ENCODE measurements at places on chromosomes 4 and X. TPM values are rescaled to one million over a fixed set of nuclear protein-coding genes. Genes with fewer than 3 reads are reported as not detected.

GRCh38 chr4:105598787-105599186 lies 46.4 kb downstream of the ARHGEF38 start:
- H3K4me1 ChIP-seq: peaks cover 15% of the 10 kb centered on the region
- peak; percentile 20 for DNase-seq
- H3K36me3 ChIP-seq: no peaks in the 10 kb centered on the region
- H3K27ac ChIP-seq: peak overlapping the region; percentile 55
- no peaks in the 10 kb centered on the region for H3K27me3 ChIP-seq

- no peaks in the 10 kb centered on the region for H3K36me3 ChIP-seq
- no peaks in the 10 kb centered on the region for H3K27me3 ChIP-seq
- no peak overlapping the region for H3K27ac ChIP-seq
- no peak overlapping the region for H3K4me3 ChIP-seq
- H3K4me1 ChIP-seq: no peaks in the 10 kb centered on the region
Observed at GRCh38 chrX:36867143-36867542, 141.0 kb upstream of the FAM47C start.

DNA sequence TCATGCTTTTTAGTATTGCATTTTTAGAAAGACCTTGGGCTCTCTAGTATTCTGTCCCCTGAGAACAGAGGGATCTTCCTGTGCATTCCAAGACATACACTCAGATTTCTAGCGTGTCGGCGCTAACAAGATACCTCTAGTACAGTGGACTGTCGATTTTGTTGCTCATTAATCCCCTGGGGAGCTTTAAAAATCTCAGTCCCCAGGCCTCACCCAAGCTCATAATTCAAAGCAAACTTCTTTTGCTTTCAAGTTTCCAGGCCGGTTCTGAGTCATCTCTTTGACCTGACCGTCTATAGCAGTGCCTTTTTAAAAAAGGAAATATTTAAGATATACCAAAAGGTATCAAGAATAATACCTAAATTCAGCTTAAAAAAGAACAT lies 137.0 kb downstream of the AMMECR1 start:
- H3K4me1 ChIP-seq: peaks cover 6% of the 10 kb centered on the region
- H3K4me3 ChIP-seq: no peak overlapping the region
- no peaks in the 10 kb centered on the region for H3K27me3 ChIP-seq
- H3K36me3 ChIP-seq: no peaks in the 10 kb centered on the region
- H3K27ac ChIP-seq: no peak overlapping the region

The CHIC1 gene
- 15.9 TPM for total RNA-seq

DNA sequence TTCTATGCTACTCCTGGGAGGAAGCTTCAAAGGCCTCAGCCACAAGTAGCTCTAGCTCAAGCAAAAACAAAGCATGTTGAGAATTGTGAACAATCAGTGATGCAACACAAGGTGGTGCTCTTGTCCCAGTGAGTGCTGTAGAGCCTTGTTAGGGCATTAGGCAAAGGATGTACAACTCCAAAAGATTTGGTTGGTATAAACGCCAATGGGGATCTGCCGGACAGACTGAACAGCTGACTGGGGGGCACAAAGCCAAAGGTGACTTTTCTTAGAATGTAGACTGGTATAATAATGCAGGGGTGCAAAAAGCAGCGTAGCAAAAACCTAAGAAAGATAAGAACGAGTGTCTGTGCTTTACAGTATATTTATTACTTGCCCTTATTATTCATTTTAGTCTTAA lies 62.6 kb upstream of the ALB start:
- no peaks in the 10 kb centered on the region for H3K27me3 ChIP-seq
- no peak overlapping the region for H3K4me3 ChIP-seq
- no peaks in the 10 kb centered on the region for H3K36me3 ChIP-seq
- peak overlapping the region; percentile 60 for H3K27ac ChIP-seq
- peaks cover 44% of the 10 kb centered on the region for H3K4me1 ChIP-seq

DNA sequence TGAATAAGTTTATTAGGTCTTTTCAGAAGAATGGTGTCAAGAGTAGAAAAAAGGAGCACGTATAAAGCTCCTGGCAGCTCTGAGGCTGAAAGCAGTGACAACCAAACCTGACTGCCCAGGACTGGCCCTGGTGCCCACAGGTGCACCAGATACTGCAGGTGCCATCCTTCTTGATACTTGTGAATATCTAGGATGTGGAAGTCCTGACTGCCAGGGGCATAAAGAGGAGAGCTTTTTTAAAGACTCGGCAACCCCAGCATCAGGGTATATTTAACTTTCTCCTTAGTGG lies 60.7 kb downstream of the TMEM150C start:
- no peak overlapping the region for H3K4me3 ChIP-seq
- H3K4me1 ChIP-seq: no peaks in the 10 kb centered on the region
- no peaks in the 10 kb centered on the region for H3K27me3 ChIP-seq
- no peak overlapping the region for H3K27ac ChIP-seq
- no peak for DNase-seq
- no peaks in the 10 kb centered on the region for H3K36me3 ChIP-seq

The ARHGAP6 gene
- total RNA-seq: 6.9 TPM

Measured in hepatocyte (in vitro differentiated cells).